ENCODE measurements at places on chromosomes 2 and 18. TPM values are rescaled to one million over a fixed set of nuclear protein-coding genes. Genes with fewer than 3 reads are reported as not detected.

The CNDP1 gene
- 0.09 TPM for total RNA-seq

The ECEL1 gene
- not detected for total RNA-seq

The CROCC2 gene
- total RNA-seq: not detected

The GYPC gene
- 102 TPM for total RNA-seq

The DSEL gene
- 0.24 TPM for total RNA-seq

The NCKAP5 gene
- total RNA-seq: not detected

DNA sequence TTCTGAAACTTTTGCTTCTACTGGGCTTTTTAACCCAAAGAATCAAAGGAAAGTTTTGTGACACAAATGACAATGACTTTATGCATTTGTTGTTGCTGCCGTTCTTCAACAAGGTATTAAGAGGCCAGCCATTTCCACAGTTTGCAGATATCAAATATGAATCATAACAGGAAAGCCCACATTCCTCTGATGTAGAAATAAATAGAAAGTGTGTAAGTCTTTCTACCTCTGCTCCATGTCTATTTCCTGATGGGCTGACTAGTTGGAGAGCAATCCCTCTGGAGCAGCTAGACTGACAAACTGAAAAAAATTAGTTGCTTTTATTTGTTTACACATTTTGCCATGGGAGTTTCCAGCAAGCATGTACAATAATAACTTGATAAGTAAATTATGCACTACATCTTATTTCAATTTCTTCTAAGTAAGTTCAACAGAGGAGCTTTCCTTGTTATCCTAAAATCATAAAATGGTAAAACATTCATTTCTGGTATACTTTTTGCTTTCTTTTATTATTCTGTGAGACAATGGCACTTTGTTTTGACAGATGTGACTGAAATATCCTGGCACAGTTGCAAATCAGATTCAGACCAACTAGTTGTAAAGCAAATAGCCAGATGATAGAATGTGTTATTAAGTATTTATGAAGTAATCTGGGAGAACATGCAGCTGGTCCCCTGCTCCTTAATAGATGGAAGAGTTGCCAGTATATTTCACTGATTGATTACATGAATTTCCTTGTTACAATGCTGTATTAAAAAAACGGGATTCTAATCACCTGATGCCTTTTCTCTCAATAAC lies 266.7 kb downstream of the METTL4 start:
- no peaks in the 10 kb centered on the region for H3K4me1 ChIP-seq
- DNase-seq: no peak
- no peaks in the 10 kb centered on the region for H3K36me3 ChIP-seq

DNA sequence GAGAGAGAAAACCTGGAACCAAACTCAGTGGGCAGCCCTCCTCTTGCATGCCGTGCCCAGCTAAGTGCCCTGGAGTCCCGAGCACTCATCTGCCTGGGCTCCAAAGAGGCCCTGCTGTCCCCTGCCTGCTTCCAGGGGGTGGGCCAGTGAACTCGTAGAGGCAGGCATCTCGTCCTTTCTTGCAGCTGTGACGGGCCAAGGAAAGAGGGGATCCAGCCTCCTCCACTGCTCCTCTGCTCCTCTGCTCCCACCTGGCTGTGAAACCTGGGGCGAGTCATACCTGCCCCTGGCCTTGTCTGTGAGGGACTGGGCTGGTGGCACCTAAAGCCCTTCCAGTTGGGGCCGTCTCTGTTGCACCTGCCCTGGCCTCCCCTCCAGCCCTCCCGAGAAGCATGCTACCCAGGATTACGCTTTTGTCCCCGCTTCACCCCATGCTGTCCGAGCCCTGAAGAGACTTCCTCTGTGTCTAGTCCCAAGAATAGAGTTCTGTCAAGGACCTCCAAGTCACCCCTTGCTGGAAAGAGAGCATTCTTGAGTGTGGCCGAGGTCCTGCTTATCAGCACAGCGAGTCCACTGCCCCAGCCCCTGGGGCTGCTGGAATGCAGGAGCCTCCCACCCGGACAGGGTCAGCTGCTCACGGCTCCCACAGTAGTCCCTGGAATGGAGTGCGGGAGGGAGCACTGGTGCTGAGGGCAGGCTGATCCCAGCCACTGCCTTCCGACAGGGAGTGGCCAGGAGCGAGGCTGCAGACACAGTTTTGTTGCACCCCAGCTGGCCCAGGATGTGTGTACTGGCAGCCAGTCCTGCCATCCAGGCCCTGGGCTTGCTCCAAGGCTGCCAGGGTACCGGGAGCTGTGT lies 14.3 kb downstream of the KCNK3 start:
- no peaks in the 10 kb centered on the region for H3K27me3 ChIP-seq
- H3K36me3 ChIP-seq: no peaks in the 10 kb centered on the region
- no peak for DNase-seq

- H3K27me3 ChIP-seq: no peaks in the 10 kb centered on the region
- peaks cover 3% of the 10 kb centered on the region for H3K36me3 ChIP-seq
- no peak overlapping the region for H3K27ac ChIP-seq
These were observed 308.7 kb downstream of the AGAP1 start for GRCh38 chr2:235802542-235802941.

DNA sequence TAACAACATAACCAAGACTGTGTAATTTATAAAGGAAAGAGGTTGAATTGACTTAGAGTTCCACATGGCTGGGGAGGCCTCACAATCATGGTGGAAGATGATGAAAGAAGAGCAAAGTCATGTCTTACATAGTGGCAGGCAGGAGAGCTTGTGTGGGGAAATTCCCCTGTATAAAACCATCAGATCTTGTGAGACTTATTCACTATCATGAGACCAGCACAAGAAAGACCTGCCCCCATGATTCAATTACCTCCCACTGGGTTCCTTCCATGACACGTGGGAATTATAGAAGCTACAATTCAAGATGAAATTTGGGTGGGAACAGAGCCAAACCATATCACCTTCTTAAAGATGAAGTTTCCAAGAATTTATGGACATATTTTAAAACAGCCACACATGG lies 2.5 kb upstream of the IL36RN start:
- no peaks in the 10 kb centered on the region for H3K4me1 ChIP-seq
- H3K4me3 ChIP-seq: no peak overlapping the region
- H3K27me3 ChIP-seq: no peaks in the 10 kb centered on the region
- no peak overlapping the region for H3K27ac ChIP-seq
- no peak for DNase-seq

- H3K27me3 ChIP-seq: no peaks in the 10 kb centered on the region
- no peak overlapping the region for H3K27ac ChIP-seq
- no peaks in the 10 kb centered on the region for H3K36me3 ChIP-seq
These were observed 934.1 kb upstream of the KLHL29 start for GRCh38 chr2:22450831-22451230.

DNA sequence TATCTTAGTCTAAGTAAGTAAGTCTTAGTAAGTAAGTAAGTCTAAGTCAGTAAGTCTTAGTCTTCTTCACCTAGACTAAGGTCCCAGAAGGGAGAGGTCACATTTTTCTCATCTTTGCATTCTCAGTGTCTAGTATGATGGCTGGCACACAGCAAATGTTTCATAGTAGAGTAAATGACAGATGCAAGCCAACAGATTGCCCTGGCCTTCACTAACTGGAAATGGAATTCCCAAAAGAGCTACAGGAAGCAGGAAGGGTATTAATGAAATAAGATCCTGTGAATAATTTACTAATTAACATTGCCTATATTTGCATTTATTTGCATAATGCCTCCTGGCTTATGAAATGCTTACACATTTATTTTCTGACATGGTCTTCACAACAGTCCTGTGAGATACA lies 221.6 kb downstream of the RAD51AP2 start:
- DNase-seq: no peak
- H3K27ac ChIP-seq: no peak overlapping the region
- H3K27me3 ChIP-seq: no peaks in the 10 kb centered on the region
- H3K36me3 ChIP-seq: no peaks in the 10 kb centered on the region
- no peak overlapping the region for H3K4me3 ChIP-seq
- no peaks in the 10 kb centered on the region for H3K4me1 ChIP-seq

DNA sequence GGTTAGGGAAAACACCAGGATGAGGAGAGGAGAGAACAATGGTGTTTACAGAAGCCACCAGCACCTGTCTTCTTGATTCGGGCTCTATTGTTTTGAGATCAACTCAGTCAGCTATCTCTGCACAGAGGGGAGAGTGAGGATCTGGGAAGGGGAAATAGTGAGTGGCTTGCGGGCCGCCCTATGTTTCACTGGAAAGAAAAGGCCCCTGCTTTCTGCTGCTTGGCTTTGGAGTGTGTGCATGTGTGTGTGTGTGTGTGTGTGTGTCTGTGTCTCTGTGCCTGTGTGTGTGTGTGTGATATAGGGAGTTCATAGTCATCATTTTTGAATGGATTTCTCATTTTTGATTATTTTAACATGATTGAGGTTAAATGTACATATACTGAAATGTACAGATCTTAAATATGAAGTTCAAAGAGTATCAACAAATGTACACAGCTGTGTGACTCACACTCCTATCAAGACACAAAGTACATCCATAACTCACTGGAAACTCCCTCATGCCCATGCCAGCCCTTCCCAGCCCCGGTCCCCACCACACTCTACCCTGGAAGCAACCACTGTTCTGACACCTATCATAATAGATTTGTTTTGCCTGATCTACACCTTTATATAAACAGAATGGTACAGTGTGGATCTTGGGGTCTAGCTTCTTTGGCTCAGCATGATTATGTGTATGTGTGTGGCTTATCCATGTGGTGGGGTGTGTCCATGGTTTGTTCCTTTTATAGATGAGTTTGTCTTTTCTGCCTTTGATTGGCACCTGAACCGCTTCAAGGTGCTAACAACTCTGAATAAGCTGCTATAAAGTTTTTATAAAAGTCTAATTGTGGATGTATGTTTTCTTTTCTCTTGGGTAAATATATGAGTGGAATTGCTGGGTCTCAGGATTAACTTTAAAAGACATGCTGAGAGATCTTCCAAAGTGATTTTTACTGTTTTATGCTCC lies 258.3 kb downstream of the SETBP1 start:
- no peaks in the 10 kb centered on the region for H3K36me3 ChIP-seq
- H3K27ac ChIP-seq: no peak overlapping the region
- H3K4me1 ChIP-seq: no peaks in the 10 kb centered on the region
- H3K27me3 ChIP-seq: no peaks in the 10 kb centered on the region
- no peak overlapping the region for H3K4me3 ChIP-seq

DNA sequence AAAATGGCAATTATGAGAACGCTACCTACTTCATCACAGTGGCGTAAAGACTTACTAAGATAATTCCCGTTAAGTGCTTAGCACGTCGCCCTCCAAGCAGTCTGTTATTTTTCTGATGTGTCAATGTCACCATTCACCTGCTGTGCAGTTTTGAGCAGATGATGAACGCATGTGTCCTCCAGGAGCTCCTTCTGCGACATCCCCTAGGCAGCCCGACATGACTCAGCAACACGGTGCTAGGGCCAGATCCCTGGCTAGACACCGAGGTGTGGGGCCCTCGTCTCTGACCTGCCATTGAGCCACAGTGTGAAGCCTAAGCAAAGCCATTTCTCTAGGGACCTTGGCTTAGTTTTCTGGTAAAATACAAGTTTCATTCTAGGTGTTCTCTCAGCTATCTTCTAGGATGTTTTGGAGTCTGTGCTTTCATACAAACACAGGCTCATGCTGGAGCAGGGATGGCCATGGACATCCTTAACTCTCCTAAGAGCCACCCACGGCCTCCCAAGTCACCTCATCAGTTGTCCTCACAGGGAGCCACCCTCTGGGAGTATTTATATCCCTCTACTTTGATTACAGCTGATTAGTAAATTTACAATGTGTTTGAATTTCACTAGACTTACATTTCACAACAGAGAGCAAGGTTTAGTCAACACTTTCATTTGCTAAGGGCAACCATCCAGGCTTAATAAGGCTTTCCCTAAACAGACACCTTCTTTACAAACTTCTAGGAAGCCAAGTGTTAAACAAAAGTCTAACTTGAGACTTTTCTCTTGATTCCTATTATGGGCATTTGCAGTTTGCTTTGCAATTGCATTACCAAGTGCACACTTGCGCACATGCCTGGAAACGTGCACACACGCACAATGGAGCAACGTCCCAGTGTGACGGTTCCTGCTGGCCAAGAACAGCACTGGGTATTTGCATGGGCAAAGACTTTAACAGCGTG lies 376.8 kb upstream of the ID2 start:
- H3K27me3 ChIP-seq: no peaks in the 10 kb centered on the region
- H3K4me1 ChIP-seq: peaks cover 66% of the 10 kb centered on the region
- H3K36me3 ChIP-seq: no peaks in the 10 kb centered on the region
- H3K27ac ChIP-seq: no peak overlapping the region
- H3K4me3 ChIP-seq: no peak overlapping the region

DNA sequence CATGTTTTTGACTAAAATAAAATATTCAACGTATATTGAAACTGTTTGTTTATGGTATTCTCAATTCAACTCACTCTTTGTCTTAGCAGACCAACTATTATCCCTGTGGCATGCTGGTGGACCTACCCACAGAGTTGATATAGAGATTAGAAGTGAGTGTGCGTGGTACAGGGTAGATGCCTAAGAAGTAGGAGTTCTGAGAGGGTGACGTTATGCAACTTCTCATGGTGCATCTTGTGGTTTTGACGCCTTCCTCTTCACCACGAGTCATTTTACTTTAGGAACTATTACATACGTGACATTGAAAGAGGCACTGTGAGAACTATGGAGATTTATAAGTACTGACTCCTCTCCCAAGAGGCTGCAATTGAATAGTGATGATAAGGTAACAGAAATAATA lies 26.6 kb upstream of the NAPG start:
- H3K27ac ChIP-seq: no peak overlapping the region
- H3K4me3 ChIP-seq: no peak overlapping the region
- no peaks in the 10 kb centered on the region for H3K4me1 ChIP-seq
- no peak for DNase-seq
- H3K27me3 ChIP-seq: no peaks in the 10 kb centered on the region

DNA sequence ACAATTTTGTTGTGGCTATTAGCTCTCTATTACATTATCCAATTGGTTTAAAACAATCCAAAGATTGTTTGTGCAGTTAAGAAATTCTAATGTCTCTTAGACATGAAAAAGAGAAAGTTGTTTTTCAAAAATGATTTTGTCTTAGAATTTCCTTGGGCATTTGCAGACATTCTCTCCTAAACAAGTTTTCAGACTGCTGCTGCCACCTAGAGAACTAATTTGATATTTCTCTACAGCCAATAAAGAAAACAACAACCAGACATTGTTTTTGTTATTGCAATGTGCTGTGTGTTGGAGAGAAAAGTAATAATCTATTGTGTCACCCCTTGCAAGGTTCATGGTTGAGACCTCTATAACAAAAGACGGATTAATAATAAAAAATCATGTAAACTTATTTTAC lies 119.0 kb upstream of the SYT4 start:
- no peaks in the 10 kb centered on the region for H3K4me1 ChIP-seq
- H3K27ac ChIP-seq: no peak overlapping the region
- no peak overlapping the region for H3K4me3 ChIP-seq
- no peak for DNase-seq

GRCh38 chr2:18490901-18491300 lies 69.6 kb downstream of the RDH14 start:
- H3K27ac ChIP-seq: no peak overlapping the region
- no peaks in the 10 kb centered on the region for H3K36me3 ChIP-seq
- H3K4me3 ChIP-seq: no peak overlapping the region
- no peaks in the 10 kb centered on the region for H3K27me3 ChIP-seq
- H3K4me1 ChIP-seq: no peaks in the 10 kb centered on the region
- DNase-seq: no peak

Data from CD8-positive, alpha-beta memory T cell (primary cell).